ENCODE measurements at places on chromosomes 6 and 20. TPM values are rescaled to one million over a fixed set of nuclear protein-coding genes. Genes with fewer than 3 reads are reported as not detected.

DNA sequence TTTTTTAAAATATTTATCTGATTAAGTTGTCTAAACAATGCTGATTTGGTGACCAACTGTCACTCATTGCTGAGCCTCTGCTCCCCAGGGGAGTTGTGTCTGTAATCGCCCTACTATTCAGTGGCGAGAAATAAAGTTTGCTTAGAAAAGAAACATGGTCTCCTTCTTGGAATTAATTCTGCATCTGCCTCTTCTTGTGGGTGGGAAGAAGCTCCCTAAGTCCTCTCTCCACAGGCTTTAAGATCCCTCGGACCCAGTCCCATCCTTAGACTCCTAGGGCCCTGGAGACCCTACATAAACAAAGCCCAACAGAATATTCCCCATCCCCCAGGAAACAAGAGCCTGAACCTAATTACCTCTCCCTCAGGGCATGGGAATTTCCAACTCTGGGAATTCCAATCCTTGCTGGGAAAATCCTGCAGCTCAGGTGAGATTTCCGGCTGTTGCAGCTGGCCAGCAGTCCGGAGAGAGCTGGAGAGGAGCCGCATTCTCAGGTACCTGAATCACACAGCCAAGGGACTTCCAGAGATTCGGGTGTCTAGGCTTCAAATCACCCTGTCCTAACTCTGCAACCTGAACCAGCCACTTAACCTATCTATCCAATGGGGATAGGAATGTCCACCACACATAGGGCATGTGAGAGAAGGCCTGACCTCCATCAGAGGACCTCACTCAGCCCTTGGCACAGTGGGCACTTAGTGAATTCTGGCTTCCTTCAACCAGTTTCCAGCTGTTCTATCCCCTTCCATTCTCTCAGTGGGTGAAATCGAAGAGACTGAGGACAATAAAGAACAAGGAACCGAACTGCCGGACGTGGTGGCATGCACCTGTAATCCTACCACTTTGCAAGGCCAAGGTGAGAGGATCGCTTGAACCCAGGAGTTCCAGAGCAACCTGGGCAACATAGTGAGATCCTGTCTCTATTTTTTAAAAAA is 3.1 kb downstream of the TNF start:
- DNase-seq, result peak; percentile 22

- no peak for DNase-seq
These were observed at the start of gene PI3 for GRCh38 chr20:45174434-45175364. Gene PI3 (plus strand): TSS chr20:45174902. CDS start chr20:45174923, 21 bp downstream.

GRCh38 chr6:12293235-12293930 is 3.2 kb downstream of the EDN1 start:
- DNase-seq, result peak; percentile 27

GRCh38 chr6:119858901-119859300 is 509.3 kb upstream of the MAN1A1 start:
- no peak for DNase-seq

DNA sequence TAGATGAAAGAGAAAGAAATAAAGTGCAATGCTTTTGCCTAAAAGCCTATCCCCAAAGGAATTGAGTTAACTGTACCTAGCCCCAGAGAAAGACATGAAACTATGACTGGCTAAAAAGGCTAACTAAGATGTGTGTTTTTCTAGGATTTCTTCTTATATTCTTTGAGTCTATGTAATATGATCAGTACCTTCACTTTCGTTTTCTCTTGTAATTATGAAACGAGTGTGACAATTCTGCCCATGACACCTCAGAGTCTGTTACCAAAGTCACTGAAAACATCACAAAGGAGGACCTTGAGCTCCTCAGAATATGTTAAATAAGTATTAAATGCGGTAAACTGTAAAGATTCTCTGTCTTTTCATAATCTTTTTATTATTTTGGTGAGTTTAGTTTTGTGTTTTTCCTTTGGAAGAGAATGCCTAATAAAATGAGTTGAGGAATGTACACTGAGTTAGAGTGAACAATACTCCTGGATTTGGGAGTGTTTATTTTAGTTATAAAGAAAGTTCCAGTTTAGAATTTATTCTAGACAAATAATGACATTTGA is 141.3 kb downstream of the FUT9 start:
- DNase-seq, result no peak

- DNase-seq, result no peak
These were observed 103.4 kb upstream of the CDYL start for GRCh38 chr6:4672772-4673171.

DNA sequence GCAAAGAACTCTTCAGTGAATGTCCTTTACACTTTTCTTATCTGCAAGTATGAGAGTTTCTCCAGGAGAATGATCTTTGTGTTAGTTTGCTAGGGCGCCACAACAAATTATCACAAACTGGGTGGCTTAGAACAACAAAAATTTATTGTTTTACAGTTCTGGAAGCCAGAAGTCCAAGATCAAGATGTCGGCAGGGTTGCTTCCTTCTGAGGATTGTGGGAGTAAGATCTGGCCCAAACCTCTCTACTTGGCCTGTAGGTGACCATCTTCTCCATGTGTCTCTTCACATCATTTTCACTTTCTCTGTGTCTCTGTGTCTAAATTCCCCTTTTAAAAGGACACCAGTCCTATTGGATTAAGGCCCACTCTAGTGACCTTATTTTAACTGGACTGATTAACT is 103.0 kb downstream of the ADTRP start:
- DNase-seq, result peak; percentile 18

DNA sequence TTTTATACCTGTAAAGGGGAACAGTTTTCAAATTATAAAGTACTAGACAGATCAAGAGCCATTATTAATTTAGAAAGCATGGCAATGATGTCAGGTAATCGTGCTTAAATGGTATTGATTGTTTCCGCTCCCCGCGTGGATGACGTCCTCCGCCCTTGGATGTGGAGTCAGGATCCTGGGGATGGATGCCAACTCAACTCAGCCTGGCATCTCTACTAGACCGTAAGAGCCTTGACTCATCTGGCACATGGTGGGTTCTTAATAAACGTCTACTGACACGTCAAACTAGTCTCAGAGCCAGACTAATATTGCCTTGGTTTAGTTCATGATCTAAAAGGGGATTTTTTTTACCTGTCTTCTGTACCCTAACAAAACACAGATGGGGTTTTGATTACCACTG is 80.2 kb downstream of the LRFN2 start:
- no peak for DNase-seq

DNA sequence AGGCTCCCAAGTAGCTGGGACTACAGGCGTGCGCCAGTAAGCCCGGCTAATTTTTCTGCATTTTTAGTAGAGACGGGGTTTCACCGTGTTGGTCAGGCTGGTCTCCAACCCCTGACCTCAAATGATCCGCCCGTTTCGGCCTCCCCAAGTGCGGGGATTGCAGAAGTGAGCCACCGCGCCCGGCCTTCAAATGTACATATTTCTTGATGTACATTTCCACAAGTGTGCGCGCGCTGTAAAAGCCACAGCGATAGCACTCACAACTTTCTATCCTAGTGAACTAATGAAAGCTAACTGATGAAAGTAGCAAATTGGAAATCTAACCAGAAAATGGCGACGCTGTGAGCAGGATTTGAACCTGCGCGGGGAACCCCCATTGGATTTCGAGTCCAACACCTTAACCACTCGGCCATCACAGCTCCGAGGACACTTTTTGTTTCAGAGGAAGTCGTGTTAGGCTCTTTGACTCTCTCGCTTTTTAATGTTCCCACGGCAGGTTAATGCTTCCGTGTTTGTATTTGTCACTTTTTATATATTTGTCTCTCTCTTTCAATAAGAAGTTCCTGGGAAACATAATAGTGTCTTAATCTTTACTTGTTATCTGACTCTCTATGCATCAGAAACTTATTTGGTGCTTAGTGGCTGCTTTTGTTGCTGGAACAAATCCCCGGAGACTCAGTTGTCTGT is 199.4 kb upstream of the ZNF184 start:
- peak; percentile 37 for DNase-seq

GRCh38 chr6:135901774-135902524 is 50.4 kb downstream of the PDE7B start:
- peak; percentile 22 for DNase-seq

DNA sequence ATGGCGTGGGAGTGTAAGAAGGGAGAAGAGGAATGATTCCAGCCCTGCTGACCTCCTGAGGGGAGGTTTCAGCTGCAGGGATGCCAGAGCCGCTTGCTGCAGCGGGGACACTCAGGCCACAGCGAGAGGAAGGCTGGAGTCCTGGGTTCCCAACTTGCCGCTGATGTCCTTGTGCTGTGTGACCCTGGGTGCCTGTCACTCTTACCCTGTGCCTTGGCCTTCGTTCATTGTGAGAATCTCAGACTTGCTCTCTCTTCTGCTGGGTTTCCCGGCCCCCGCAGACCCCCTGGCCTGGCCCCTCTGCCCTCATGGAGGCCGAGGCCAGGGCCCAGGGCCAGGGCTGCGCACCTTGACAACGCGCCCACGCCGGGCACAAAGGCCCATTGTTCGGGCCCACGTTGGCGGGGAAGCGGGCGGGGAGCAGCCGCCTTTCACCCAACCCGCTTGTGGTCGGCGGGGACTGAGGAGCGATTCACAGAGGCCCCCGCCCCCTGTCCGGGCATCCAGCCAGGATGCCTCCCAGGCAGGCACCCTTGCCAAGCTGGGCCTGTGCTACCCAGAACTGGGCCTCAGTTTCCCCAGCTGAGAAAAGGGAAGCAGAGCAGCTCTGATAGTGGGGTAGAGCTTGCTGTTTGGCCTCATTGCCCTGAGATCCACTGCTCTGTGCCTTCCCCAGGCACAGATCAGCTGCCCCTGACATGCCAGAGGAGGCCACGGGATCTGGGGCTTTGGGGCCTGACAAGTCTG is 52.4 kb downstream of the CEBPB start:
- peak; percentile 41 for DNase-seq

GRCh38 chr6:52641826-52642225 is 29.1 kb upstream of the TMEM14A start:
- peak; percentile 21 for DNase-seq

DNA sequence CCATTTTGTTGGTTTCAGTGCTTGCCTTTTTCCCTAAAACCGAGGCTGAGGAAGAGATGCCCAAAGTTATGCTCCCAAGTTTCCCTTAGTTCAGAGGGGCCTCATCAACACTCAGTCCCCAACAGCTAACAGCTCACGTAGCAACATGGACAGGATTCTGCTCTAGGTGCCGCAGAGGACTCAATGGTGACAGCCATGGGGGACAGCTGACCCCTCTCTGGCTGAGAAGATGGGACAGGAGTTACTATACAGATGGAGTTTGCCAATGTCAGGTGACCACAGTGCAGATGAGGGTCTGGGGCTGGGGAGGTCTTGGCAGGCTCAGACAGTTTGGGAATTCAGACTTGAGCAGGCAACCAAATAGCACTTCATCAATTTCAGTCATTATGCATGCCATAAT is 67.3 kb downstream of the NPEPL1 start:
- no peak for DNase-seq

DNA sequence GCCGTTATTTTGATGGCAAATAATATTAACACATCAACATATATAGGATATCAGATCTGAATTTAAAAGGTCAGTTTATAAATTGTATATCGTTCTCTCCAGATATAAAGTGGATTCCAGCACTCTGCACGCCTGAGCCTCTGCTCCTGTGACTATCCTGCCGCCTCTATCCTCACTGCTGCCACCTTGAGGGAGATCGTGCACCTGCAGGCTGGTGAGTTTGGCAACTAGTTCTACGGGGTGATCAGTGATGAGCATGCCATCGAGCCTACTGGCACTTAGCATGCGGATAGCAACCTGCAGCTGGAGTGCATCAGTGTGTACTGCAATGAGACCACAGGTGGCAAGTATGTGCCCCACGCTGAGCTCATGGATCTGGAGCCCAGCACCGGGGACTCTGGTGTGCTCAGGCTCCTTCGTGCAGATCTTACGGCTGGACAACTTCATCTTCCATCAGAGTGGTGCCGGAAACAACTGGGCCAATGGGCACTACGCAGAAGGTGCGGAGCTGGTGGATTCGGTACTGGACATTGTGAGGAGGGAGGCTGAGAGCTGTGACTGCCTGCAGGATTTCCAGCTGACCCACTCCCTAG is 84.9 kb downstream of the FBXO5 start:
- DNase-seq, result peak; percentile 80

GRCh38 chr6:56936466-56936865 is 18.4 kb upstream of the BEND6 start:
- DNase-seq, result no peak

DNA sequence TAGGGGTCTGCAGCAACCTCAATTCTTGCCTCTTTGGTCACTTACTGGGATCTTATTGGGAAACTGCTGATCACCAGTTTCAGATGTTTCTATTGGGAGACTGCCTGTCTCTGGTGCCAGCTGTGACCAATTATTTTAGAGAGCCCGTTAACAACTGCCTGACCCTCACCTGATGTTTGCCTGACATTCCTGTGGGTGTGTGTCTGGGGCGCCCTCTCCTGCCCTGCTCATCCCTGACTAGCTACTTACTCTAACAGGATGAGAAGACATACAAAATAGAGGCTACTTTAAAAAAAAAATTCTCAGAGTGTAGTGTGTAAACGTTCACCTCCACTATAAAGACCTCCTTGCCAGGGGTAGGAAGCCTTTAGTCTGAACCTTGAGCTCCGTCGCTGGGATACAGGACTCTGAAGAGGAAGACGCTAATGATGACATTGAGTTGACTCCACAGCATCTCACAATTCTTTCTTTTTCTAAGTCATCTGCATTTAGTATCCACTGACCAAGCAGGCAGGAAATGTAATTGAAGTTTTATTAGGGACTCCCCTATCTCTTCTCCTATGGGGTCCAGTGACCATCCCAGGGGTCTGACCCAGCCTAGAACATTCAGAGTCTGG is 54.6 kb upstream of the DDR1 start:
- no peak for DNase-seq

DNA sequence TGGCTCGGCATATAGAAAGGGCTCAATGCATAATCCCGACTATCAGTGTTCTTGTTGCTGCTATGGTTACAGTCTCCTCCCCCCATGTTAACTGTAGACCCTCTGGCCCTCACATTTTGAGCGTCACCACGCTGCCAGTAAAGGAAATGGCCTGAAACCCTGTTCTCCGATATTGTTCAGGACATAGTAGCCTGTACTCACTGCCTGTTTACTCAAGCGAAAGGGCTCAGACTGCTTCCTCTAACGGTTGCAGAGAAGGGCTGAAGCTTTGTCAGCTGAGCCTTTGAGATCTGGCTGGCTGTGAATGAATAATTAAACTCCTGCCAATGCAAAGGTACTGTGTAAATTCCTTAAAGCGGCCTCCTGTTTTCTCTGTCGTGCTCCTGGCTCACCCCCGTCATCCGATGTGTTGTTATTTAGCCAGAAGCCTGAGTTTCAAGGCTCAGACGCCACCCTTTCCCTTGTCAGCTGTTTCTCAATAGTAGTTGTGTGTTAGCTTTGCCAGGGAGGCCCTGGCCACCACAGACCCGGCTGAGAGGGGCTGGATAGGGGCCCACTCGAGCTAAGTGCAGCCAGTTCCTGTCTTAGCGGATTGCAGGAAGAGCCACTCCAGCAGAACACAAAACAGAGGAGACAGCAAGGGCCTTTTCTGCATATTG is 31.2 kb upstream of the RALGAPA2 start:
- DNase-seq, result peak; percentile 96

DNA sequence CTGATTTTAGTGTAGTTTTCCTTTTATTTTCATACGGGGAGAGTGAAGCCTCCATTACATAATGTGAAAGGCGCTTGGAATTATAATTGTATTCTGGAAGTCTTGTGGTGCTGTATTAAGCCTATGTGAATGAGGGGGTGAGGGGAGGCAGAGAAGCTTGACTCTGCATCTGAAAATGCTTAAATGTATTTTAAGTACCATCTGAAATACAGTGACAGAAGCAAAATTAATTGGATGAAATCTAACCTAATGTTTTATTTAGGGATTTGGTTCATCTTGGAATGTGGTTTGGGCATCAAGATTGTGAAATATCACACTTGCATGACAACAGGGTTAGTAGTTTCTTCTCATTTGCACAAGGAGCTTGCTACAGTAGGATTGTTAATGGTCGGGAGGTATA is 41.2 kb downstream of the TMEM200A start:
- DNase-seq, result no peak

The ENPP1 gene
- 0.98 TPM for total RNA-seq

The CCM2L gene
- total RNA-seq, result 31.1 TPM

The MAFB gene
- 3.4 TPM for total RNA-seq

The PACSIN1 gene
- not detected for total RNA-seq

The TUBB1 gene
- not detected for total RNA-seq

Measured in dermis blood vessel endothelial cell (primary cell).